ENCODE measurements at places on chromosomes 4 and X. TPM values are rescaled to one million over a fixed set of nuclear protein-coding genes. Genes with fewer than 3 reads are reported as not detected.

NPNT gene
- 1.3 TPM for total RNA-seq

- H3K36me3 ChIP-seq = no peaks in the 10 kb centered on the region
- no peak for DNase-seq
- no peaks in the 10 kb centered on the region for H3K27me3 ChIP-seq
Measured at GRCh38 chr4:182306792-182307507, 63.7 kb downstream of the TENM3 start.

DNA sequence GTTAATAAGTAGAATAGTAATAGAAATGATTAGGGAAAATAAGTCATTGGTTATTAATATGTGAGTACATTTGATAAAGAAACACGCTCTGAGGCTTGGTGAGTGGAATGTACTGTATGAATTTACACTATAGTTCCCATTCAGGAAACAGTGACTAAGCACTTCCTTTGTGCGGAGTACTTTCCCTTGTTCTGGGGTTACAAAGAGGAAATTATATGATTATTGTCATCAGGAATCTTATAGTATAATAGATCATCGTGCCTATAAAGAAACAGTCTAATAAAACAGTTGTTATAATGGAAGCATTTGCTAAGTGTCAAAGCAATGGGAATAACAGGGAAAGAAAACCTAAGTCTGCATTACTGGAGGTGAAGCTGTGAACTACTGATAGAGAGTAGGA is 138.0 kb downstream of the RPA4 start:
- no peak overlapping the region for H3K27ac ChIP-seq
- no peaks in the 10 kb centered on the region for H3K36me3 ChIP-seq
- no peak for DNase-seq
- no peaks in the 10 kb centered on the region for H3K27me3 ChIP-seq
- no peaks in the 10 kb centered on the region for H3K4me1 ChIP-seq

GRCh38 chr4:90922174-90922573 is 795.0 kb downstream of the CCSER1 start:
- H3K36me3 ChIP-seq = no peaks in the 10 kb centered on the region
- H3K27me3 ChIP-seq = no peaks in the 10 kb centered on the region
- no peak for DNase-seq
- no peak overlapping the region for H3K4me3 ChIP-seq
- no peaks in the 10 kb centered on the region for H3K4me1 ChIP-seq

DNA sequence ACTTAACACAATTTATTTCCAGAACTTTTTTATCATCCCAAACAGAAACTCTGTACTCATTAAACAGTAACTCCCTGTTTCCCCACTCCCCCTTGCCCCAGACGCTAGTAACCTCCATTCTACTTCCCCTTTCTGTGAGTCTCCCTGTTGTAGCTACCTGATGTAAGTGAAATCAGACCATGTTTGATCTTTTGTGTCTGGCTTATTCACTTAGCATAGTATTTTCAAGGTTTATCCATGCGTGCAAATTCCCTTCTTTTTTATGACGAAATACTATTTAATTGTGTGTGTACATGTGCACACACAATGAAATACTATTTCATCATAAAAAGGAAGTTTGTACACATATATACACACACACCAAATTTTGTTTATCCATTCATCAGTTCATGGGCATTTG is 5.2 kb downstream of the PKD2 start:
- no peaks in the 10 kb centered on the region for H3K36me3 ChIP-seq
- H3K4me3 ChIP-seq = no peak overlapping the region
- no peak for DNase-seq
- no peak overlapping the region for H3K27ac ChIP-seq
- no peaks in the 10 kb centered on the region for H3K27me3 ChIP-seq
- peaks cover 3% of the 10 kb centered on the region for H3K4me1 ChIP-seq

NAA11 gene
- not detected for total RNA-seq

ADH1B gene
- not detected for total RNA-seq

EXOC1L gene
- total RNA-seq = not detected

RIPPLY1 gene
- total RNA-seq = not detected

COX7B2 gene
- total RNA-seq = not detected

PAGE5 gene
- not detected for total RNA-seq

- peaks cover 2% of the 10 kb centered on the region for H3K4me1 ChIP-seq
- no peaks in the 10 kb centered on the region for H3K27me3 ChIP-seq
- no peak overlapping the region for H3K27ac ChIP-seq
- DNase-seq = peak; percentile 79
- no peak overlapping the region for H3K4me3 ChIP-seq
Measured at GRCh38 chr4:76987153-76987591, 37.6 kb downstream of the SEPTIN11 start.

EFHC2 gene
- total RNA-seq = 1.3 TPM

GRCh38 chr4:4204401-4204745 is 22.4 kb downstream of the OTOP1 start:
- H3K36me3 ChIP-seq = no peaks in the 10 kb centered on the region
- no peaks in the 10 kb centered on the region for H3K4me1 ChIP-seq

GRCh38 chr4:11428899-11429698 is 405 bp upstream of the HS3ST1 start:
- peak; percentile 94 for DNase-seq
- H3K4me1 ChIP-seq = no peaks in the 10 kb centered on the region
- H3K36me3 ChIP-seq = no peaks in the 10 kb centered on the region
- peaks cover 44% of the 10 kb centered on the region for H3K27me3 ChIP-seq

FMR1NB gene
- not detected for total RNA-seq

GRCh38 chr4:101252721-101253120 is 94.6 kb downstream of the PPP3CA start:
- H3K36me3 ChIP-seq = no peaks in the 10 kb centered on the region
- H3K27me3 ChIP-seq = no peaks in the 10 kb centered on the region
- no peak for DNase-seq
- peaks cover 2% of the 10 kb centered on the region for H3K4me1 ChIP-seq

- DNase-seq = no peak
- H3K36me3 ChIP-seq = no peaks in the 10 kb centered on the region
- no peaks in the 10 kb centered on the region for H3K27me3 ChIP-seq
- no peaks in the 10 kb centered on the region for H3K4me1 ChIP-seq
- no peak overlapping the region for H3K4me3 ChIP-seq
- no peak overlapping the region for H3K27ac ChIP-seq
Measured at GRCh38 chrX:41265615-41266014, 68.3 kb upstream of the DDX3X start.

All from endodermal cell (in vitro differentiated cells).